ENCODE measurements at places on chromosomes 11 and 22.

DNA sequence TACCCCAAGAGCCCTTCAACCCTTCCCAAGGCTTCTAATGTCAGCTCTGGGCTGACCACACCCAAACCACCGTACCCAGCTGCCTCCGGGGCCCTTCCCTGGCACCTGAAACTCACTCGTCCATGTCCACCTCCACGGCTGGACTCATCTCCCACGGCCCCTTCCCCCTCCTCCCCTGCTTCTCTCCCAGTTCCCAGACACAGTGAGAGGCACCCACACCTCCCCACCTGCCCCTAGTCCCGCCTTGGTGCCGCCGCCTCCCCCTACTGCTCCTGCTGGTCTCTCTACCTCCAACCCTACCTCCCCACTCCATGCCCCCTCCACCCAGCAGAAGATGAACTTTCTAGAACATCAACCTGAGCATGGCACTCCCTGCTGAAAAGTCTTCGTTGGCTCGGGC lies 39.5 kb downstream of the ELFN2 start:
- DNase-seq = no peak

- DNase-seq = peak; percentile 73
Observed at GRCh38 chr11:88420165-88420791, 82.7 kb upstream of the CTSC start.

DNA sequence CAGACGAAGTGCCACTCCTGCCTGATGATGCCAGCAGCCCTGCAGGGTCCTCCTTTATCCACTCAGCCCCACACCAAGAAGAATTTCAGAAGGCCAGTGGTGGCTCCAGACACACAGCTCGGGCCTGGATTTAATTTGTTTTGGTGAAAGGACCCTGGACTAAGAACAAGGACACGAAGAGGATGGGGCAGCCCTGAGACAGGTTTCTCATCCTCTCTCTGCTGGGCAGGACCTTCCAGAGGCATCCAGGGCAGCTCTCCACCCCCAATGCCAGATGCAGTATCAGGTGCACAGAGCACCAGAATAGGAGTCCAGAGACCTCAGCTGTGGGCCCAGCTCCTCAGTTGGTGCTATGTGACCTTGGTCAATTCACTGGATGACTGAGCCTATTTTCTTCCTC lies 72.0 kb downstream of the TRIM29 start:
- DNase-seq = no peak

DNA sequence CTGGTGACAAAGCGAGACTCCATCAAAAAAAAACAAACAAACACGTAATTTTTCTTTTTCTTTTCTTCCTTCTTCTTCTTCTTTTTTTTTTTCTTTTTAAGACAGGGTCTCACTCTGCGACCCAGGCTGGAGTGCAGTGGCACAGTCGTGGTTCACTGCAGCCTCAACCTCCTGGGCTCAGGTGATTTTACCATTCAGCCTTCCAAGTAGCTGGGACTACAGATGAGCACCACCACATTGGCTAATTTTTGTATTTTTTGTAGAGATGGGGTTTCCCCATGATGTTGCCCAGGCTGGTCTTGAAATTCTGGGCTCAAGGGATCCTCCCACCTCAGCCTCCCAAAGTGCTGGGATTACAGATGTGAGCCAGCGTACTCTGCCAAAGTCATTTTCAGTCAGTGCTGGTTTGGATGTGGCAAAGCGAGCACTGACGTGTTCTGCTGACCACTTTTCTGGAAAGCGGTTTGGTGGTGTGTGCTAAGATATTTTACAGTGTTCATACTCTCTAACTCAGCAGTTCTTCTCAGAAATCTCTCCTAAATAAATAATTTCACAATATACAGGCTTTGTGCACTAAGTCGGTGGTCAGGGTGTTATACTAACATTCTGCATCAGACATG lies 10.7 kb downstream of the FAM118A start:
- no peak for DNase-seq

DNA sequence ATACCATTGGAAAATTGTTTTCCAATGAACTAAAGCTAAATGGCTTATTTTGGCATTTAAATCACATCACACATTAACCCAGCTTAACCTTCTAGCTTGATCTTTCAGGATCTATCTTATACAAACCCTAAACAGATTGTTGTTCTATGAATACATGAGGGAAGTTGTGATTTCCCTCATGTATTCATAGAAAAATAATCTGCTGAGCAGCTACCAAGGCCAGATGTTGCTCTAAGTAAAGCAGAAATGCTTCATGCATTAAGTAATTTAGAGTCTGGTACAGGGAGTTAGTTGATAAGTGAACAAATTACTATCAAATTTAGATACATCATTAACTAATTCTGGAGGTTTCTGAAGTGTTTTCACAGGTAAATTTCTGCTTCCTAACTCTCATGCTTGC lies 204.6 kb upstream of the ANO3 start:
- DNase-seq = no peak

DNA sequence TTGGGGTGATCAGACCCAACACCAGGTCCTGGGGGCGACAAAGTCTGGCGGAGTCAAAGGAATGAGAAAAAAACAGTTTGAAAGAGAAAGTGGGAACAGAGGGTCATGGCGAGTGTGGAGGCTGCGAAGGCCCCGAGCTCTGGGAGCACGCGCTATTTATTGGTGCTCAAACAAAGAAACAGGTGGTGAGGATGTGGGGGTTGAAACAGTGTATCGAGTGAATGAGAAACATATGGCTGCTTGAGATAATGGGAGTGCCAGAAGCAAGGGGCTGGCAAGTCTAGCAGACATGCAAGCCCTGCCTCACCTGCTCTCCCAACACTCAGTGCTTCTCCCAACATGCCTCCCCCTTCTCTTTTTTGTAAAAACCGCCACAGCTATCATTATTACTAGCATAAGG lies 7.8 kb upstream of the DUSP18 start:
- DNase-seq = no peak

DNA sequence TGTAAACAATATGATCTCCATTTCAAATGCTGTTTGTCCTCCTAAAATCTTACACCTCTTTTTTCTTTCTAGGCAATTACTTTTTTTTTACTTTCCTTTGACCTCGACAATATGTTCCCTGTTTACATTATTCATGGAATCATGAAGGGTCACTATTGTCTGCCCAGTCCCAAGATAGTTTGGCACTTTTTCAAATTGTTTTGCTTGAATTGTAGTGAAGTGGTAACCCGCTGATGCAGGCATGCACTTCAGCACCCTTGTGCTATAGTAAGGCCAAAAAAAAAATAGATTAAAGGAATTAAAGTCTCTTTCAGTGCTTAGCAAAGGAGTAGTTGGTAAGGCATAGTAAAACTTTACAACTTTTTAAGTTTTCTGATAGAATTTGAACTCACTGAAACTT lies 90.9 kb downstream of the PAX6 start:
- no peak for DNase-seq

DNA sequence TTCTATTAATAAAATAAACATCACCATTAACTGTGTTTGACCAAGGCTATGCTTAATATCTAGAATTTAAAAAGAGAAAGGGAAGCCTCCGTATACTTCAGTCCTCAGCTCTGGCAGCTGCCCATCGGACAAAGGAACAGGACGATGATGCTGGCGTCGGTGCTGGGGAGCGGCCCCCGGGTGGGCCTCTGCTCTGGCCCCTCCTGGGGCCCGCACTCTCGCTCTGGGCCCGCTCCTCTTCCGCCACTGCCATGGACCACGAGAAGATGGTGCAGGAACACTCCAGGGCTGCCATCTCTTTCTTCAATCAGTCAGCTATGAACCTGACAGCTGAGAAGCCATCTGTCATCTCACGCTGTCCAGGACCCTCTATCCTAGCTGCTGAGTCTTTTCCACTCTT lies 25.3 kb downstream of the PDHX start:
- DNase-seq = no peak

DNA sequence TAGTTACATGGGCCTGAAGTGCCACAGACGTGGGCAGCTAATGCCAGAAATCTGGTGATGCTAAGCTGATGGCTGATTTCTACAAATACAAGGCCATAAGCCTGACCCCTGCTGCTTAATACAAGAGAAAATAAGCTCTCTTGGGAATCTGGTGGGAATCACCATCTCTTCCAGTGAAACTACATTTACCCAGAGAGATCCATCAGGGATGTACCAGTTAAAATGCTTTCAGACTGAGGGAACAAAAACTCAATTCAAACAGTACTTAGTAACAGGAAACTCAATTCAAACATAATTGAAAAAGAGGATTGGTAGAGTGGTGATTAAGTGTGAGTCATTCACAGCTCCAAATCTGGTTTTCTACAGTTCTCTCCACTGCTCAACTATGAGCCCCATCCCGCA lies 1.7 kb upstream of the CAVIN3 start:
- no peak for DNase-seq

DNA sequence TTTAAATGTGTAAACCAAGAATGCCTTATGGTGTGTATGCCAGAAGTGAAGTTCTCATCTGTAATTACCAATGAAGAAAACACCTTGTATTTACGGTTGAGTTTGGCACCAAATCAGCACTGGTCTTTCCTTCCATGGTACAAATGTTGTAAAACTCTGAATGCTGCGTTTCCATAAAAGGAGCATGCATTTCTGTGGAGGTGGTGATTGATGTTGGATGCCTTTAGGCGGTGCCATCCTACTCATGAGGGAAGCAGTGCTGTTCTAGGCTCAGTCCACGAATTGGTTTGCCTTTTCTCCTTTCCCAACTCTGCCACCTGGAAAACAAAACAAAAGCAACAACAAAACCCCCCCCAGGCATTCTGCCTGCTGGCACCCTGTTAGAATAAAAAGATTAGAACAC lies 124.4 kb downstream of the TEAD1 start:
- DNase-seq = no peak

- DNase-seq = no peak
Observed at GRCh38 chr11:67356387-67356863, 3.1 kb upstream of the POLD4 start.

GRCh38 chr22:40147388-40148176 lies 30.1 kb upstream of the TNRC6B start:
- DNase-seq = no peak

GRCh38 chr11:64715110-64715509 lies 7.9 kb downstream of the NRXN2 start:
- no peak for DNase-seq

DNA sequence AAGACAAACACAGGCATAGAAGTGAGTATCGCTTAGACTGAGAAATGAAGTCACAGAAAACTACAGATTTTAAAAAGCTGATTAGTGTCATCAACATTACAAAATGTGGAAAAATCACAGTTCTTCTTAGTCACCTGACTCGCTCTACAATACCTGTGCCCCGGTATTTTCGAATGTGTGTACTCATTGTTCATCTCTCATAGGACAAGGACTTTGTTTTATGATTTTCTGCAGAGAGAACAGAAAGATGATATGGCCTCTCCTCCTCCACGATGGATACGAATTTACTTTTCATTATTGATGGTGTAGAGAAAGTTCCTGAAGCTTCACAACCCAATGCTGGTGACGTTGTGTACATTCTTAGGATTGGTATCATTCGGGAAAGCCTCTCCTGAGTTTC lies 29.4 kb upstream of the GAL start:
- DNase-seq = no peak

DNA sequence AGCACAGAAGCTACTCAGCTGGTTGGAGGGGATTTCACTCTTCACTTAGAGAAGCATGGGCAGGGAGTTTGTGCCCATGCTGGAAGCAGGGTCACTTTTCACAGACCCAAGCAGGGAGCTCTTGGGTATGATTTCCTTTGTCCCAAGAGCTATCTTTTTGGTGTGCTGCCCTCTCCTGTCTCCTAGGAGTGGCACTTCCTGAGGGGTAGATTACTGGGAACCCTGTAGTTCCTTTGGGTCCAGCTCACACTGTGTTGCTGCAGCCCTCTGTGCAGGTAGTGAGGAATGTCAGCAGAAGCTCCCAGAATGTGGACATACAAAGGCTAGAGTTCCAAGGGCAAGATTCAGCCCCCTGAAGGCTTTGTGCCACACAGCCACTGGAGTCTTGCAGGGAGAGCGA lies 537.1 kb upstream of the ANO3 start:
- DNase-seq = no peak

- DNase-seq = no peak
Observed at GRCh38 chr11:92709329-92709728, 260.1 kb upstream of the MTNR1B start.

DNA sequence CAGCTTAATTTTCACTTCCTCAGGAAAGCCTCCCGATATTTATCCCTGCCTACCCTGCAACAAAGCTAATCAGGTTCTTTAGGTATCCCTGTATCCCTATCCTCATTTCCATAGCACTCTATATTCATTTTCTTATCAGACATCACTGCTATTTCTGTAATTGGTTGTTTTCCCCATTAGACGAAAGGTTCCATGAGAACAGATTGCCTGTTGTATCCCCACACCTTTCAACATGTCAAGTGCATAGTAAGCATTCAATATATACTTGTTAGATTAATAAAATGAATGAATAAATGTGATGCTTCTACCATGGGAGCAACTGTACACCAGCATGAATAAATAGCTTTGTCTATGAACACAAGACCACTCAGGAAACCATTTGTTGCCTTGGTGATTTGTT lies 499.8 kb downstream of the DLG2 start:
- no peak for DNase-seq

All from RWPE2 (cell line).